ENCODE measurements at places on chromosomes 6 and 20.

GRCh38 chr20:35055445-35056276 is 36.9 kb downstream of the TRPC4AP start:
- DNase-seq = no peak

GRCh38 chr6:110140650-110141049 is 38.8 kb downstream of the WASF1 start:
- DNase-seq = peak; percentile 4

- peak; percentile 59 for DNase-seq
These were observed 764 bp downstream of the BAG6 start for GRCh38 chr6:31651602-31652191.

DNA sequence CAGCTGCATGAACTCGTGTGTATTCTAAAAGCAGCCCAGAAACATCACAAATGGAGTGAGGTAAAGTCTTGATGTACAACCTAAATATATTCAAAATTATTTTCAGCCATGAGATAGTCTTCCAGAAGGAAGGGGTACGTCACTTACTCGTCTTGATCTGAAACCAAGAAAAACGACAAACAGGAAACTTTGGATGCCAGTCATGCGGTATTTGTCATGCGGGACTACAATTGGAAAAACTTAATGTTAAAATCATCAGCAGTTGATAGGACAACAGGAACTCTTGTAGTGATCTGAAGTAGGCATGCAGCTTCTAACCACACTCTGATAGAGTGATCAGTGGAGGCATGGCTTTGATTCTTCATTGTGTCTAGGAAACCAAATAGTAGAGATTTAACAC is 29.7 kb downstream of the FAM217A start:
- DNase-seq = no peak

DNA sequence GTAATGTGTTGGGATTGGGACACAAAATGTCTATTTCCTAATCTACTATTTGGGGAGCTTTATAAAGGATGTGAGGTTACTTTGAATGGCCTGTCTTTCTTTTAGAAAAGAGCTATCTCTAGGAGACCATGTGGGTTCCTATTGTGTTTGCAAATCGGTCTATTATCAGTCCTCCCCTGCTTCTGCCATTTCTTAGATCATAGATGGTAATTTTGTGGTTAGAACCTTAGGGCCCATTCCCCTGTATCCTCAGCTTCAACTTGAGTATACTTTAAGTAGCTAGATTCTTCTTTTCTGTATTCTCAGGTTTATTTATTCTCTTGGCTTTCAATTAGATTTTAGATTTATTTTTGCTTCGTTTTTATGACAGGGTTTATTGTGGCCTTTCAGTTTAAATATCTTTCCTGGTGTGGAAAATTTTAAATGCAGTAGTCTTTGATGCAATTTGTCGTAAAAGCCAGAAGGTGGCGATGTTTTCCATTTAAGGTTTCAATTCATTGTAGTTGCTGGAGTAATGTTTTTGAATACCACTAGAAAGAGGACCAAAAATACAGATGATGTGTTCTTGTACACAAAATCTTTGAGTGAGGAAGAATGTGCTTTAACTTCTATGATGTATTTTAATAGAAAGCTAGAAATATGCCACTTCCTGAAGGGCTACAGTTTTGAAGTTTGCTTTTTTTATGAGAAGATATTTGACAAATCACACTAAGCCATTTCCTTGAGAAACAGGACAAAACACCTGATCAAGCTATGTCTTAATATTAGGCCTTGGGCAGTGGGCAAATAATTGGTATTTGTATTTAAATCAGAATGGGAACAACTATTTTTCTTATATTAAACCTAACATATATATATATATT is 20.3 kb downstream of the TBPL1 start:
- DNase-seq = peak; percentile 52

DNA sequence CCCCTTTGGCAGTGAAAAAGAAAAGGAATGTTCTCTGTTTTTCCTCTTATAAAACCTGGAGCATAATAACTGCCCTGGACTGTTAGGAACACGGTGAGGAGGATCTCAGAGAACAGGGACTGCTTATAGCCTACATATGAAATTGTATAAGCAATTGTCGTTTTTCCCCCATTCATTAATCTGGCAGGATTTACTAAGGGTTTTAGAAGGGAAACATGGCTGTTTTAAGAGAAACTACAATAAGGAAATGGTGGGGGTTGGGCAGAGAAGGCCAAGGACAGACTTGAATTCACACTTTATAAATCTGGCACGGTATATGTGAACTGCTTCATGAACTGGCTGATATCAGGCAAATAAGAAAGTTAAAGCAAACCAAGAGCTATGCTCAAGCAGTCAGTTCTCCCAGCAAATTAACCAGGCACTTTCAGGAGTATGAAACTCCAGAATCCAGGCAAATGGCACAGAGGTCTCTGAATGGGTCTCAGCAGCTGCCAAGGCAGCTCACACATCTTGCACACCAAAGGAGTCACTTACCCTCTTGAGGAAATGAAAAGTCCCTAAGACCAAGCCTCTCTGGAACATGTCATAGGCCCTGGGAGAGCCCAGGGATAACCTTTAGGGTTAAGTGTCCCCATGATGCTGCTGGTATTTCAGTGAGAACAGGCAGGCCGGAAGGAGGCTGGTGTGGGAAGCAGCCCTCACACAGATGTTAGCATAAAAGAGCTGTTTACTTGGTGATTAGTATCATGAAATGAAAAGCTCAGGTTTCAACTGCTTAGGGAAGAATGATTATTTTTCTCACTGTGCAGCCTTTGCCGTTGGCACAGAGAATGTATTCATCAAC is 260.5 kb upstream of the MARCKS start:
- DNase-seq = no peak

GRCh38 chr20:57369596-57369995 is 18.5 kb downstream of the RAE1 start:
- no peak for DNase-seq

DNA sequence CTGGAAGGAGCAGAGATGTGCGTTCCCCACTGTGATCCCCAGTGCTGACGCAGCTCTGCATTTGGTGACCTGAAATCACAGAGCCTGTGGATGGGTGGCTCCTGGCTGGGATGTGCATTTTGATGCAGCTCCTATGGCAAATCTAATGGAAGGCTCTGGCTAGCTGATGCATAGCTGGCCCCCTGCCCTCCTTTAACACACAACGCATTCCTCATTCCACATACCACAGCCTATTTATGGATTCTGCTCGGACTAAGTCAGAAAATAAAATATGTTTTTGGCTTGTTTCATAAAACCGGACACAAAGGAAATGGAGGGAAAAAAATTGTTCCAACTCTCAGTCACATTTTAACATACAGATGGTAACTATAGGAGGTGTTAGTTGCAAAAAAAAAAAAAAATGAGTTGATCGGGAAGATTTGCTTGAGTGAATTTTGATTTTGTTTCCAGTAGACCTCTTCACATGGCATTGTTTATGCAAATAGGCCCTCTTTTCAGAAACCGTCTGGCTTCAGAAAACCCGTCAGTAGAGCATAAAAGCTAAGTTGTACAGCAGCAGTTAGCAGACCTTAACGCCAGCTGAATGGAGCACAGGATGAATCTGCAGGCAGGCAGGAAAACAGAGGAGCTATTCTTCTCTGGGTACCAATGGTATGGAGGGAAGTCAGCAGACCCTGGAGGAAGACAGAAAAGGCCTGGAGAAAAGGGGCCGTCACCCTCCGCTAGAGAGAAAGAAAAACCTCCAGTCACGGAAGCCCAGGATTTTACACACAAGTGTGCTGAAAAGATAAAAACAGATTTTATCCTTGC is 215.4 kb downstream of the HDGFL1 start:
- DNase-seq = no peak

- no peak for DNase-seq
These were observed 150.2 kb downstream of the PRL start for GRCh38 chr6:22146678-22146930.

DNA sequence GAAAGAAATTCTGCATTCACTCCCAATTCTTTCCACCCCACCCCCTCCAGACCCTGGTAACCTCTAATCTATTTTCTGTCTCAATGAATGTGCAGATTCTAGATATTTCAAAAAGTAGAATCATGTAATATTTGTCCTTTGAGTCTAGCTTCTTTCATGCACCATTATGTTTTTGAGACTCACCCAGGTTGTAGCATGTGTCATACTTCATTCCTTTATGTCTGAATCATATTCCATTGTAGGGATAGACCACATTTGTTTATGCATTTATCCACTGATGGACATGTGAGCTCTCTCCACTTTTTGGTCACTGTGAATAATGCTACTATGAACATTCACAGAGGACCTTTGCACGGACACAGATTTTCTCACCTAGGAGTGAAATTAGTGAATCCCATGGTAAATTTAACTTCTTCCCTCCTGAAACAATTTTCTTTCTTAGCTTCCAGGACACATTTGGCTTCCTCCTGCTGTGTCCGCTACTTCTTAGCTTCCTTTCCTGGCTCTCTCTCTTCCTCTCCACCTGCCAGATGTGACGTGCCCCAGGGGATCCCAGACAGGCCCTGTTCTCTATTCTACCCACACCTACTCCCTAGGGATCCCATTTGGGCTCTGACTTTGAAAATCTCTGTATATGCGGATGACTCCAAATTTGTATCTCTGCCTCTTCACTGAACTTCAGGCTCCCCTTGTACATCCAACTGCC is 24.1 kb upstream of the ARFGEF2 start:
- DNase-seq = peak; percentile 45

DNA sequence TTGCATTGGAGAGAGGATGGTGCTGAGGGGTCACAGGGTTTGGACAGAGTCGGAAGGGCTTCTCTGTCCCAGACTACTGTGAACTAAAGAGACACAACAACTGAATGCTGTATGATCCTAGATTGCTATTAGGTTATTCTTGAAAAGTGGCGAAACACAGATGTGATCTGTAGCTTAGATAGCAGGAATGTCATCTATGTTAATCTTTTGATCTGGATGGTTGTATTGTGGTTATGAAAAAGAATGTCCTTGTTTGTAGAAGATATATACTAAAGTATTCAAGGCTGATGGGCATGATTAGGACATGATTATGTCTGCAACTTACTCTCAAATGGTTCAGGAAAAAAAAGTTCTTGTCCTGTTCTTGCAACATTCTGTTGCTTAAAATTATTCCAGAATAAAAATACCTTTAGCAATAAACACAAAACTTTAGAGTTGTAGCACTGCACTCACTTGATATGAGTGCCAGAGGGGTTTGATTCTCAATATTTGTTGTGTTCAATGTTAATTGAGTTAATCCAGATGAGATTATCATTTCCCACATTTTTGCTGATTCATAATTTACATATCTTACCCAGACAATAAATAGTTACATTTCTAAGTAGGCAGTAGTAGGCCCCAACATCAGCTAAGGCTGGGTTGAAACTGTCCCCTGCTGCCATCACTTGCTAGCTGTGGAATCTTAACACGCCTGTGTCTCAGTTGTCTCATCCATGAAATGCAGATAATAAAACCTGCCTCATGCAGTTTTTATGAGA is 645.2 kb downstream of the KIF16B start:
- no peak for DNase-seq

GRCh38 chr6:26021001-26021349 is 58.4 kb downstream of the TRIM38 start:
- DNase-seq = no peak

GRCh38 chr6:13500264-13500663 is 12.9 kb upstream of the GFOD1 start:
- DNase-seq = no peak

GRCh38 chr6:10695086-10695657 is 400 bp downstream of the PAK1IP1 start:
- no peak for DNase-seq

DNA sequence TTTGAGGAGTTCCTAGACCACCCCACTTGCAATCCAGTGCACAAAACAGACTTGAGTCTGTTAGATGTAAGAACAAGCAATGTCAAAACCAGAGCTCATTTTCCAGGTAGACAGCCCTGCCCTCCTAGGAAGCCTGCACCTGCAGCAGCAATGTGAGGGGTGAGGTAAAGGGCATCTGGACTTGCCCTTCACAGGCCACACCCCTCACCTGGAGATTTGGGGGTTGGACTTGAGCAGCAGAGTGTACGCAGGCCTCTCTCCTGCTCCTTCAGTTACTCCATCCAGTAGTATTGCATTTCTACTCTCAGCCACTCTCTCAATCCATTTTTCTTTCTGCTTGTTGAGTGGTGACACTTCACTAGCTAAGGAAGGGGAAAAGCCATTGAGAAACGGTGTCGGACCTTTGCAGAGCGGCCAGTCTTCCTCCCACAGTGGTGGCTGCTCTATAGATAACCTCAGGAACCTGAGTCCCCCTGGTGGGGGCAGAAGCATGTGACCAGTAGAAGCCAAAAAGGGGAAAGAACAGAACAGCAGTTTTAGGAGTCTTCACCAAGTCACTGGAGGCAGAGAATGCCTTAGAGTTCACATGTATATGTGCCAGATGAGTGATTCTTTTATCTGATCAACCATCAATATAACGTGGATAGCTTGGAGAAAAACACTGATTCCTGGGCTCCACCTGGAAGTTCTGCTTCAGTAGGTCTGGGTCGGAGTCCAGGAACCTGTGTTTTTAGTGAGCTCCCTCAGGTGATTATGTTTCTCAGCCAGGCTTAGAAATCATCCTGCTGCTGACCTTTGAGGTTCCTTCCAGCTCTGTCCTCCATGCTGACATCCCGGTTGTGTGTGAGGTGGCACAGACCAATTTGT is 28.0 kb downstream of the ARFGEF2 start:
- no peak for DNase-seq

DNA sequence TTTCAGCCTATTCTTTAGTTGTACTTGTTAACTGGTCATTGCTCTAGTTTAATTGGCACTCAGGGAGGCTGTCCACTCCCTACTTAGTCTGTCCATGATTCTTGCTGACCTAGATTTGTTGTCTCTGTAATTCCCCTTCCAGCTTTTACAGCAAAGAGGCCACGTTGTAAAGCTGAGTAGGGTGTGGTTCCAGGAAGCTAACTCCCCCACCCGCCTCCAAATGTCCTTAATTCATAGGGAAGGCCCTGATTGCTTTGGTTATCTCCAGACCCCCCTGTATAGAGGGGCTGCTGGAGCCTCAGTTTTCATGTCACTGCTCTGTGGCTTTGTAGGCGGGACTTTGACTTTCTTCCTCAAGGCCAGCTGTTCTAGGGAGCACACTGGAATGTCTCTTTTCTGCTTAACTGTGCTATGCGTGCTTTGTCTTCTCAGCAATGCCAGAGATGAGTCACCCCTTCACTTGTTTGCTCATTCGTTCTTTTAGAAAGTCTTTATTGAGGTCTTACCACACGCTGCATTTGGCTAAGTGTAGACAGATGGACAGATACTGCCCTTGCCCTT is 175.1 kb upstream of the JAG1 start:
- no peak for DNase-seq

- no peak for DNase-seq
These were observed 221.7 kb upstream of the HTR1E start for GRCh38 chr6:86715676-86716075.

GRCh38 chr6:127030836-127031235 is 87.6 kb upstream of the RSPO3 start:
- no peak for DNase-seq

GRCh38 chr6:125746731-125747588 is 2.5 kb upstream of the HEY2 start:
- no peak for DNase-seq
